Pancreas (tissue), 10 donors: ENCODE measurements at places on chromosomes 3 and 15. TPM values are rescaled to one million over a fixed set of nuclear protein-coding genes. Genes with fewer than 3 reads are reported as not detected.
A peak's percentile ranks its signal among the peaks of the same experiment; 100 is the strongest.

DNA sequence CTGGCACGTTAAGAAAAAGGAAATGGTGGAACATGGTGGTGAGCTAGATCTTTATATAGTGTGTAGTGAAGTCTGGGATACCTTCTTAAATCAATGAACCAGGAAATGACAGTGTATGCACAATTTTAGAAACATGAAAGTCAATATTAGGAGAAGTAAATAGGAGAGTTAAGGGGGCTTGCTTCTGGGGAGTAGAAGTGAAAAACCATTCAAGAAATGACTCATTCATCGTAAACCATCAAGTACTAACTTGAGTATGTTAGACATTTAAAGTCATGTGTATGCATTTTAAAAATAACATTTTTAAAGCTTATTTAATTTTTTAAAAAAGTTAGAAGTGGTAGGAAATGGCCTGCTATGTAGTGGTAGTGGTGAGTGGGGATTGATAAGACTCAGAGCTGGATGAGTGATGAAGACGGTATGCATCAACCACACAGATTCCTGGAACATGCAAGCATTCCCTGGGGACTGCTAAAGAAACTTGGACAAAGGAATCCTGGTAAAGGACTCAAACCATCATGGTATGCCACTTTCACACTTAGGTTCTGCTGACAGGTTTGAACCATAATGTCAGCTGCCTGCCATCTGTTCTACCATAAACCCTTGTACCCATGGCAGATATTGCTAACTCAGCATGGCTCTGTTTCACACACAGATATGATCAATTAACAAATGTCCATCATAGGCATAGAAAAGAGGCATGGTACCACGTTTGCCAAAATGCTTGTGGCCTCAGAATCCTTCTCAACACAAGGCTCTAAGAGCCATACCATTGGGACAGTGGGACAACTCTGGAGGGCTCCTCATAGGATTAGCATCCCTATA is 28.9 kb upstream of the MITF start:
- no peak for DNase-seq

GRCh38 chr3:63705092-63705645 is 52.7 kb downstream of the SNTN start:
- DNase-seq: peak; percentile 21

- DNase-seq: no peak
Observed at GRCh38 chr3:113186566-113186965, 24.8 kb upstream of the BOC start.

Gene TMC3
- not detected for total RNA-seq

- DNase-seq: no peak
Observed at GRCh38 chr3:62678841-62679240, 196.4 kb downstream of the CADPS start.

DNA sequence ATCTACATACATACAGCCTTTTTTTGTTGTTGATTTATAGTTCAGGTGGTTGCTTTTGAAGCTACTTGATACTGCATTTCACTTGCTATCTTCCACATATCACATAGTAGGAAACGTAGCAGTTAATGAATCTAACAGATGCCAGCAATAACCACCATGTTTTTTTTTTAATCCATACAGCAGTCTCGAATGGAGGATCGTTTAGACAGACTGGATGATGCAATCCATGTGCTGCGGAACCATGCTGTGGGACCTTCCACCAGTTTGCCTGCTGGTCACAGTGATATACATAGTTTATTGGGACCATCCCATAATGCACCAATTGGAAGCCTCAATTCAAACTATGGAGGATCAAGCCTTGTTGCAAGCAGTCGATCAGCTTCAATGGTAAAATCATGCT is 123.2 kb upstream of the CGNL1 start:
- no peak for DNase-seq

GRCh38 chr3:23221136-23221535 is 18.0 kb downstream of the UBE2E2 start:
- no peak for DNase-seq

Gene CHRNB4
- total RNA-seq: not detected

- DNase-seq: peak; percentile 48
Observed at GRCh38 chr3:172332256-172333041, 115.8 kb downstream of the GHSR start.

GRCh38 chr3:171984883-171985282 is 54.5 kb upstream of the FNDC3B start:
- no peak for DNase-seq

DNA sequence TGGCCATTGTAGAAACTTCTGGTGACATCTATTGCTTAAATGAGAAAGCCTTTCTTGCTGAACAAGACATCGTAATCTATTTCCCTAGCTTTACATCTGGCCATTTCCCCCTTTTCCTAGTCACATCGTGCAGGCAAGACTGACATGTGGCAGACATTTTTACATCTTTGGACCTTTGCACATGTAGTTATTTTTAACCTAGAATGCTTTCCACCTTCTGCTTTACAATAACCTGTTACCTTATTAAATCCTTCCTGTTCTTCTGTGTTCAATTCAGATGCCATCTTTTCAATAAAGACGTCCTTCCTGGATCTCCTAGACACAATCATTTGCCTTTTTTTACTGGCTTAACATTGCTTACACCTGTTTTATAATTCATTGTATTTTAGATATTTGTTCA is 343.3 kb downstream of the DIPK2A start:
- no peak for DNase-seq

Gene CIDEC
- total RNA-seq: 0.87 TPM

DNA sequence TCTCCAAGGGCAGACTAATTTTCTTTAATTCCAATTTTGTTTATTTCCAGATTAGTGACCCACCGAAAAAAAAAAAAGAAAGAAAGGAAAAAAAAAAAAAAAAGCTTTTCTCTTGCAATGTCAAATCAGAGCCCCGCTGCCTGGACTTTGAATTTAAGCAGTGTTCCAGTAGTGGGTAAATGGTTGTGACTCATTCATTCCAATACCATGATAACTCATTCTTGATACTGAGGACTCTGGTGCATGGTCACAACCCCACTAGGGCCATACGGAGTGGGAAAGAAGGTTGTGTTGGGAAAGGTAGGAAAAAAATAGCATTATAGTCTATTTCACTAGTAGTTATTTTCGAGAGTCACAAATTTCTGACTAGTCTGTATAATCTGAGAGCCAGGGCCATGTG is 59.1 kb upstream of the COL8A1 start:
- no peak for DNase-seq

Gene VGLL4
- total RNA-seq: 17.3 TPM

Gene CCR9
- 0.12 TPM for total RNA-seq

DNA sequence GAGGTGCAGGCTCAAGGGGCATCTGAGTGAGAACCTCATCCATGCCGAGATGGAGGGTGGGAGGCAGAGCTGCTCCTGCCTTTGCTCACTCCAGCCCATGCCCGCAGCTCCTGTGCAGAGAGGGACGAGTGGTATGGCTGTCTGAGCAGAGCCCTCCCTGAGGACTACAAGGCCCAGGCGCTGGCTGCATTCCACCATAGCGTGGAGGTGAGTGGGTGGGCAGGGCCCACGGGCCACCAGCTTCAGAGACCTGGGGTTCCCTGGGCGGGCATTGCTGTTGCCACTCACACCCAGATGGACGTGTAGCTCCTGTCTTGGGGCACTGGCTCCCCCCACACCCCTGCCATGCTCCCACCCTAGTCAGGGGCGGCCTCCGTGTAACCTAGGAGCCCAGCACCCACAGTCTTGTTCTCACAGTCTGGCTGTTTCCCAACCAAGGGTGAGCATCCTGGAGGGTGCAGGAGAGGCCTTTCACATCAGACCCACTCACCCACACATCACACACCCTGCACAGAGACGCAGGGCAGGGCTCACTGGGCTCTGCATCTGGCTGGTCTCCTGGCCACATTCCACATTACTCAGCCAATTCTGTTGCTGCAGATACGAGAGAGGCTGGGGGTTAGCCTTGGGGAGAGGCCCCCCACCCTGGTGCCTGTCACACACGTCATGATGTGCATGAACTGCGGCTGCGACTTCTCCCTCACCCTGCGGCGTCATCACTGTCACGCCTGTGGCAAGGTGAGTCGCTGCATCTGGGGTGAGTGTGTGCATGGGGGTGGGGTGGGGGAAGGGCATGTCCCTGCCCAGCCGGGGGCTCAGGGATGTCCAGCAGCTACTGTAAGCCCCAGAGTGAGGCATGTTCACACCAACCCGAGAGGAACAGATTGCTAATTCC is 25.3 kb upstream of the NR2C2 start:
- DNase-seq: no peak

Gene HYAL1
- 5.6 TPM for total RNA-seq

Gene ECE2
- total RNA-seq: 6.3 TPM

GRCh38 chr3:14404631-14405359 is 2.4 kb downstream of the SLC6A6 start:
- DNase-seq: no peak

Gene SLC2A2
- 3.7 TPM for total RNA-seq

GRCh38 chr3:2390926-2391532 is 292.4 kb downstream of the CNTN4 start:
- DNase-seq: no peak

- no peak for DNase-seq
Observed at GRCh38 chr15:70029297-70029701, 68.4 kb downstream of the TLE3 start.

GRCh38 chr3:55661141-55661540 is 174.0 kb upstream of the WNT5A start:
- DNase-seq: no peak

DNA sequence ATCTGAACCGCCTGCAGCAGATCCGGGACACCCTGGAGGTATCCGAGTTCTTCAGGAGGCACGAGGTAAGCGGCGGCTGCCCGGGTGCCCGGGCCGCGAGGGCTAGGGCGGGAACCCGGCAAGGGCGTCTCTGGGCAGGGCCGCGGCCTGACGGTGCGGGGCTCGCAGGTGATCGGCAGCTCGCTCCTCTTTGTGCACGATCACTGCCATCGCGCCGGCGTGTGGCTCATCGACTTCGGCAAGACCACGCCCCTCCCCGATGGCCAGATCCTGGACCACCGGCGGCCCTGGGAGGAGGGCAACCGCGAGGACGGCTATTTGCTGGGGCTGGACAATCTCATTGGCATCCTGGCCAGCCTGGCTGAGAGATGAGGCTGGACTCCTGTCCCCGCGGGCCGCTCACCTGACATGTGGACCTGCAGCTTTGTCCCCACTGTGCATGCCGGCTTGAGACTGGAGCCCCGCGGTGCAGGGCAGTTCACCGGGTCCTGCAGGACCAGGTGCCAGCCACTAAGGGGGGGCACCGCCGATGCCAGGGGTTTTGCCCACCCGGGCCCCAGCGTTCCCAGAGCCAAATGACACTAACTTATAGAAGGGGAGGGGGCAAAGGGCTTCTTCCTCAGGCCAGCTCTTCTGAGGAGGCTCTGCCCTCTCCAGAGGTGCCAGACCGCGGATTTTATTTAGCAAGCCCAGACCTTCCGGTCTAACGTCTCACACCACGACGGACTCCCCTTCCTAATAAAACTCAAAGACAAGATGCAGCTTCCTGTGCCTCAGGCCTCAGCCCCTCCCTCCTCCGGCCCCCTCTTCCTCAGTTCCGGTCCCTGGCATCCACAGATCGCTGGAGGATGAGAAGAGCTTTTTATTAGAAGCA is 9.4 kb downstream of the ITPKA start:
- no peak for DNase-seq

DNA sequence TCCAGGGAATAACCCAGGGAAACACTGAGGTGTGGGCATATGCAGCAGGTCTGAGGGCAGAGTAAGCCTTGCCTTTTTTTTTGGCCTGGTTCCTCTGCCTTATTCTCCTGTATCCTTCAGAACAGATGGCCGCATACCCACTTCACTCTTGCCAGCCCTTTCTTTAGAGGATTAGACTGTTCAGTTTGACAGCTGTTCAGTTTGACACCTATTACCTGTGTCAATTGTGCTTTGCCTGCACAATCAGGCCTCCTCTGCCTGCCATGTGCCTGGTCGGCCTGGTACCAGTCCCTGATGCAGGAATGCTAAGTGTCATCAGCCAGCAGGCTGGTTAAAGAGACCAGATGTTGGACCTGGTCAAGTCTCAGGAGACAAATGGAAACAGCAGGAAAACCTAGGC is 22.3 kb downstream of the TM6SF1 start:
- no peak for DNase-seq

Gene LIPC
- 5.5 TPM for total RNA-seq

DNA sequence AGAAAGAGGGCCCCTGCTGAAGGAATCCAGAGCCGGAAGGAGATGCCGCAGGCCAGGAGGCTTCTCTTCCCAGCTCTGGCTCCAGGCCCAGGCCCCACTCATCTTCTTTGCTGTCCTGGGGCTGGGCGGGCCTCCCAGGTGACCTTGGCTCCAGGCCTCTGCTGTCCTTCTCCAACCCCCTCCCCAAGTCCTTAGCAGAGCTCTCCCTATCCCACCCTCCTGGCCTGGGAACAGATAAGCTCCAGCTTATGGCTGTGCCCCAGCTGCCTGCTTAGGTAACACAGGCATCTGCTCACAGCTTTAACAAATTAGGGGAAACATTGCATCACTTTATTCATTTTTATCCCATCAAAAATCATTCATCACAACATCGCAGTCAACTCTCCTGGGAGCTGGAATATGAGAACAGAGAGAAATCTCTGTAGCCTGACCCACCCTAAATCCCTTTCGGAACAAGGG is 86.9 kb downstream of the SEMA5B start:
- DNase-seq: no peak

Gene CP
- total RNA-seq: 1.7 TPM

DNA sequence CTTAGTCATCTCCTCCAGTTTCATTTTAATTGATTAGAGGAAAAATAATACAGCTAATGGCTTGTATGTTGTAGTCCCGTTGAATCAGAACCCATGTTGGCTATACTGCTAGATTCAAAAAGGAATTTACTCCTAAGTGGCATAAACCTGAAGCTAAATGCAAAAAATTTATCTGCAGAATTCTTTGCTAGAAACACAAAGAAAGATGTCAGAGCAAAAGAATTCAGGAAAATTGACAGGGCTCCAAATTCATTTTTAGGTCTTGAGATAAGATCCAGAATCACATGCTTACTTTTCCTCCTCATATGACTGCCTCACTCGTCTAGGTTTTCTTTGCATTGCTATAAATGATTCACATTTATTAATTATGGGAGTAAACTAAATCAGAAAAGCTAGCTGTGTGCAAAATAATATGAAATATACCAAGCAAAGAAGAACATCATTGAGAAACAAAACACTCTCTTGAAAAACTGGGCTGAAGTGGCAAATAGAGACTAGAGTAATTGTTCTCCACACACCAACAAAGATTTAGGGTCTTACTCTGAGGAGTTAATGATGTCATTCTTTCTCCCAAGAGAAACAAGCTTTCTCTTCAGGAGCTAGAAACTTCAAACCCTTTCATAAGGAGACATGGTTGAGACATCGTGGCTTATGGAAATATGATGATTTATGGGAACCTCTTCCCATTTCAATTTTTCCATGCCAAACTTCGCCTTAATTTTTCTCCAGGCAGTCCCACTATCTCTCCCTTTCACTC is 94.8 kb upstream of the FEZF2 start:
- no peak for DNase-seq

GRCh38 chr3:31422237-31422636 is 110.5 kb upstream of the STT3B start:
- DNase-seq: no peak

GRCh38 chr3:195752066-195752465 is 31.3 kb downstream of the MUC20 start:
- no peak for DNase-seq
